ENCODE measurements at places on chromosomes 3 and 15. TPM values are rescaled to one million over a fixed set of nuclear protein-coding genes. Genes with fewer than 3 reads are reported as not detected.
A peak's percentile ranks its signal among the peaks of the same experiment; 100 is the strongest.

GRCh38 chr3:61901986-61902385 is 340.6 kb downstream of the PTPRG start:
- no peak for DNase-seq

The MYRIP gene
- total RNA-seq: 1.8 TPM

The VEPH1 gene
- total RNA-seq: 229 TPM

The STAB1 gene
- 190 TPM for total RNA-seq

The KLHL40 gene
- not detected for total RNA-seq

DNA sequence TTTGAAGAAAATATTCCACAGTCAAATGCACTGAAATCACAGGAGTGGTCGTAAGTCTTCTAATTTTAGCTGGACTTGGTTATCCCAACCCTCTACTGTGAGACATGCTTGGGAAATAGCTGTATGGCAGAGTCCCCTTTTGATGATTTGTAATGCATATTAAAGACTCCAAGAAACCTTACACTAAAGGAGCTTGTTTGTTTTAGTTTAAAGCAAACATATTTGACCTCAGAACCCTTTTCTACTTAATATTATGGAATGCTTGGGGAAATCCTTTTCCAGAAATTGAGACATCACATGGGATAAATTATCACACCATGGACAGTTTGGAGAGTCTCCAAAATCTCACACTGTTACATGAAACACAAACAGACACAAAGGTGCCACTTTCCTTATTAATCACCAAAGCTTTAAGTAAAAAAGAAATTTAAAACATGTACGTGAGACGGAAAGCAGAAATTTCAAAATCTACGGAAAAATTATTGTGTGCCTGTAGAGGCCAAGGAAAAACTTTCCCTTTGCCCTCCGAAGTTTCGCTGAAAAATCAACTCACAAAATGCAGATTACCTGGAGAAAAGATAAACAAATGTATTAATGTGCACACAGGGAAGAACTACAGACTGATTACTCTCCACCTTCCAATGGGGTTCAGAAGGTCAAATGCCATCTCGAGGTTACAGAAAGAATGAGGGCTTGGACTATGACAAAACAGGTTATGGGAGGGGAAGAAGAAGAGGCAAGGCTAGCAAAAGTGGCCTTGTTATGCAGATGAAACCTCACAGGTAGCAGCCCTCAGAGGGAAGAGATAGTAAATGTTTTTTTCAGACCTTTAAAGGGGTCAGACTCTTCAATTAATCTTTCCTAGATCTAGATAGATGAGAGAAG is 7.0 kb upstream of the CPB1 start:
- no peak for DNase-seq

The ACTC1 gene
- not detected for total RNA-seq

The TMEM212 gene
- 4.3 TPM for total RNA-seq

DNA sequence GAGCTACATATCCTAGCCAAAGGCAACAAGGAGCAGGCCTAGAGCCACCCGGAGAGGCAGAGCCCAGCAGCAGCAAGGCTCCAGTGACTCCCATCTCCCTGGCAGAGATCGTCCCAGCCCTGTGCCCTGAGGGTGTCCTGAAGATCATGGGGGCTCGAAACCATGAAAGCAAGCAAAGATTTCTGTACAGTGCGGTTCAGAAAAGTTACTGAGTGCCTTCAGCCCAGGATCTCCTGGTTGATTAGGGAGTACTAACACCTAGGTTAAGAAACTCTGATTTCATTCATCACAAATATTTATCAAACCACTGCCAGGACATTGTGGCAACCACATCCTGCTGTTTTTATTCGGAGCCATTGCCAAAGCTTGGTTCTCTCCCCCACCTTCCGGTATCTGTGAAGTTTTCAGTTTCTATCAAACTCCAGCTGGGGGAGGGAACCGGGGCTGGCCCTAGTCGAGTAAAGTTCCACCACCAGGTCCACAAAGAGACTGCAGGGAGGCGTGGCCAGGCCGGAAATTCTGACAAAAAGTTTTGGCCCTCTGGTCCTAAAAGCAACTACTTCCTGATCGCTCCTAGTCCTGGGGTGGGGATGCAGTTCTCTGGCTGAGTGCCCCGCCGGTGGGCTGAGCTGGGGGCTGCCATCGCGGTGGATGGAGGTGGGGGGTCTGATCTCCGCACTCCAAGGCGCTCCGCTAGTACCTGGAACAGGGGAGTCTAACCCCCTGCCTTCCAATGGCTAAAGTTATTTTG is 1.2 kb downstream of the RAB43 start:
- peak; percentile 87 for DNase-seq

The WWTR1 gene
- 115 TPM for total RNA-seq

The DPH3 gene
- 7.3 TPM for total RNA-seq

DNA sequence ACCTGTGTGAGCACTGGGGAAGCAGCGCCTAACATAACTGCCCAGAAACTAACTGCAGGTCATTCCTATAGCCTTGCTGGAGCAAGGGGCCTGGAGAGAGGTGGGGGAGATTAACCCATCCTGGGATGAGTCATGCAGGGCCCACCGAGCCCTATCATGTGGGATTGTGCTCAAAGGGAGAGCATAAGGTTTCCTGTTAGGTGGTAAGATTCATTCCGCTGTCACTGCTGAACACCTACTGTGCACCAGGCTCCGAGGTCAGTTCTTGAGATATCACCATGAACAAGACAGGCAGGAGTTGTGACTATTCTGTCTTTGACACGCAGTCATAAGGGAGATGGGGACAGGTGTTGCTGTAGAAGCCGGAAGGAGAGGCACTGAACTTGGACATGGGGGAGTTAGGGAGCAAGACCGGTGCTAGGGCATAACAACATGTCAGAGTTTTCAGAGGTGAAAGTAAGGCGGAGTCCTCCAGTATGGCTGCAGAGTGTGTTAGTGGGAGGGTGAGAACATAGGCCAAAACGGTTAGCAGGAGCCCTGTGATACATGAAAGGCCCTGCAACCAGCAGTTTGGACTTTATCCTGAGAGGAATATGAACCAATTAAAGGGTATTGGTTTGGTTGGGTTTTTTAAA is 2.4 kb downstream of the SLC25A38 start:
- no peak for DNase-seq

DNA sequence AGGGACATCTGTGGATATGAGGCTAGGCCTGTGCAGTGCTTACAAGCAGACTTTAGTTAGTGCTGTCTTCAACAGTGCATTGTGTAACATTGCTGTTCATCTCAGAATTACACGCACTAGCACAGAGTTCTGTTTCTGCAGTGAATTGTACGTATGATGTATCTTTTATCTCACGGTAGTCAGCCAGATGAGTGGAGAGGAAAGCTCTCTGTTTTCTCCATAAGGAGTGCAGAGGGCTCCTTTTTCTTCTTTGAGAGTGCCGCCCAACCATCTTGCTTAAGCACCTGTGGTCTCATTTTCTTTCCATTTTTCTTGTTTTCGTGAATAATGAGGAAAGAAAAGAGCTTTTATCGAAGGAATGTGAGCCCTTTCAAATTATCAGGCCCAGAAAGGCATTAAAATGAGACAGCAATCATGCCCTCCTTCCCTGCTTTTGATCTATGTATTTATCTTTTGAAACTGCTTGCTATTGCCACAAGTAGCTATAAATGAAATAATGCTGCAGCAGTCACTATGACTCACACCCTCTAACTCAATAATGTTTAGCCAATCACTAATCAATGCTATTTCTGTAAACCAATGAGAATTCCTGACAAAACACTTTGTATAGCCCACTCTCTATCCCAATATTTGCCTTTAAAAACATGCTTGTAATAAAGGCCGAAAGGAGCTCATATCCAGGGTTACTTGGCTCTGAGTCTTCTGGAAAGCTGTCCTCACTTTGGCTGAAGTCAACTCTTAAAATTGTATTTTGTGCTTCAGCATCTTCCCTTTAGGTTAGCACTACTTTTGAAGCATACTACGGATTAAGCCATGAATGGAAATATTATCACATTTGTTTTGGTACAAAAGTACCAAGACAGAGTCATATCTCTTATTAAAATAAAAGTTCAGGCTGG is 226.0 kb upstream of the P2RY1 start:
- DNase-seq: no peak

DNA sequence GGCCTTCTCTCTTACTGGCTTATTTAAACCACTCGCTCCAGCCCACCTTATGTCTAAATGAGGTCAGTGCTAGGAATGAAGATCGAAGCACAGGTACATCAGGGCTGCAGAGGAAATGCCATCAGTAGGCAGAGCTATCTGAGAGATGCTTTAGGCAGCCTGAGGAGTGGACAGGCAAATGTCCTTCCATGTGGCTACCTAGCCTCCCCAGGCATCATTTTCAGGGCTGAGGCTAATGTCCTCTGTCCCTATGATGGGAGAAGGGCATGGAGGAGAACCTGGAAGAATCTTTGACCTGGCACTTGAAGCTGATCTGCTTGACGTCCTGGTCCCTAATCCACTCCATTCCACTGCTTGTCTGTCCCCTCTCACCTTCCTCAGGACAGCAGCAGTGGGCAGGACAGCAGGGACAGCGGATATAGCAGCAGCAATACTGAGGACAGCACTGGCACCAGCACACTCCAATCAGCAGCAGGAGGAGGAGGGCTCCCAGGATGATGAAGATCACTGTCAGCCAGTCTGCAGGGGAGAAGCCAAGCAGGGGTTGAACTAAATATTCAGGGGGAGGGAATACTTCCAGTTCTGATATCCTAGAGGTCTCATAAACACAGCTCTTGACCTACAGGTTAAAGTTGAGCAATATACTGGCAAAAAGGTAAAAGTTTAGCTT is 21.0 kb downstream of the ILDR1 start:
- DNase-seq: no peak

DNA sequence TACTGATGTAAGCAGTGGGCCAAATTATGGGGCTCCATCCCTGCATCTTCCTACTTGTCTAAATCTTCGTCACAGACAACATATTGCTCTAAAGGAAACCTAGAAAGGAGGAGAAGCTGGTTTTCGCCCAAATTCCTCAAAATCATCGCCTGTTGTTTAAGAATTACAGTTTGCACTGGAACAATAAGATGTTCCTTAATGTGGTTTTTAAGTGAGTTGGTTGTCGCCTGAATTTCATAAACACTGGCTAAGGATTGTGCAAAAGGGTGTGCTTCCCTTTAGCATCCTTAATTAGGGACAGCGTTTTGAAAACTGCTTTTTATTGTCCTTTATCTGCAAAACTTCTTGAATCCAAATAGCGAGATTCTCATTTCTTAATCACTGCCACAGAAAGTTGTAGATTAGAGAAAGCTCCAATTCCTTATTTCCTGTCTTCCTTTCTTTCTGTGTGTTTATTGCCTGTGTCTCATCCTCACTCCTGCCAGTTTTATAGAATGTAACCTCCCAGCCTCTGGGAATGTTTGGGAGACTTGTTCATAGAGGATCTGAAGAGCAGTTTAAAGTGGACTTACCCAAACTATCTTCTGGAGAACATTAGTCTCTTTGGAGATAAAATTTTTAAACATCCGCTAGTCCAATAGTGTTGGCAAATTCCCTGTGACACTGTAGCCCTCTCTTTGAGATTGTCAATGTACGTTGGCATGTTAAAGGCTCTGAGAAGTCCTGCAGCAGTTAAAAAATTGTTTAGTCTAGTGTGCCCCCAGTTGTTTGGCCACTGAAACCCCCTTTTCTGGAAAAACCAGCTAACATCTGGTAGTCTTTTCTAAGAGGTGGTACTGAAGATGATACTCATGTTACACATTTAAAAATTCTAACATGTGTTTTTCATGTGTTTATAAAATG is 50.4 kb downstream of the FLNB start:
- no peak for DNase-seq

The NCBP2 gene
- total RNA-seq: 15.7 TPM

- no peak for DNase-seq
Observed at GRCh38 chr3:78274475-78275065, 1234.7 kb downstream of the ROBO2 start.

The MST1R gene
- 31.2 TPM for total RNA-seq

The KBTBD13 gene
- total RNA-seq: not detected

GRCh38 chr15:71386448-71387236 is 271.4 kb downstream of the THSD4 start:
- no peak for DNase-seq

The SEC61A1 gene
- 146 TPM for total RNA-seq

- DNase-seq: no peak
Observed at GRCh38 chr3:100436951-100437350, 35.6 kb downstream of the LNP1 start.

The CGNL1 gene
- 69.4 TPM for total RNA-seq

The SPESP1 gene
- 3.1 TPM for total RNA-seq

Data from upper lobe of left lung (tissue), 6 donors.